GM23248 (cell line): ENCODE measurements at places on chromosomes 5 and 9. TPM values are rescaled to one million over a fixed set of nuclear protein-coding genes. Genes with fewer than 3 reads are reported as not detected.

DNA sequence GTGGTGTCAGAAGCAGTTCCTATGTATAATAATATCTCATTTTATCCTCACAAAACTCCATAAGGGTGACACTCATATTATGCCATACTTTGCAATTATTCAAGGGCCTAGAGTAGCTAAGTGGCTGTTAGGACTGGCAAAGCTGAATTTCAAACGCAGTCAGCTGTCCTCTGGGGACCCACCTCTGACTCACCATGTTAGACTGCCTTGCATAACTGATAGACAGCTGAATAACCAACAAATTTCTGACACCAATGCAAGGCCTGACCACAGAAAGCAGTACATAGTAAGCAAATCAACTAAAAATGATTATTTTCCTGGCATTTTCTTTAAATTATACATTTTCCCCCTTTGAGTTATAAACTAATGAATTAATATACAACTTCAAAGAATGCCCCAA is 251.6 kb upstream of the PTGER4 start:
- peak; percentile 69 for DNase-seq

- peak; percentile 69 for DNase-seq
Observed at GRCh38 chr9:14768405-14769229, 46.1 kb upstream of the CER1 start.

Gene UGT3A1
- not detected in 2 replicates for polyA plus RNA-seq

GRCh38 chr9:99274495-99274894 is 52.4 kb downstream of the SEC61B start:
- no peak for DNase-seq

GRCh38 chr5:11449217-11449616 is 455.0 kb downstream of the CTNND2 start:
- no peak for DNase-seq

- no peak for DNase-seq
Observed at GRCh38 chr5:157116483-157116954, 7.7 kb upstream of the HAVCR2 start.

DNA sequence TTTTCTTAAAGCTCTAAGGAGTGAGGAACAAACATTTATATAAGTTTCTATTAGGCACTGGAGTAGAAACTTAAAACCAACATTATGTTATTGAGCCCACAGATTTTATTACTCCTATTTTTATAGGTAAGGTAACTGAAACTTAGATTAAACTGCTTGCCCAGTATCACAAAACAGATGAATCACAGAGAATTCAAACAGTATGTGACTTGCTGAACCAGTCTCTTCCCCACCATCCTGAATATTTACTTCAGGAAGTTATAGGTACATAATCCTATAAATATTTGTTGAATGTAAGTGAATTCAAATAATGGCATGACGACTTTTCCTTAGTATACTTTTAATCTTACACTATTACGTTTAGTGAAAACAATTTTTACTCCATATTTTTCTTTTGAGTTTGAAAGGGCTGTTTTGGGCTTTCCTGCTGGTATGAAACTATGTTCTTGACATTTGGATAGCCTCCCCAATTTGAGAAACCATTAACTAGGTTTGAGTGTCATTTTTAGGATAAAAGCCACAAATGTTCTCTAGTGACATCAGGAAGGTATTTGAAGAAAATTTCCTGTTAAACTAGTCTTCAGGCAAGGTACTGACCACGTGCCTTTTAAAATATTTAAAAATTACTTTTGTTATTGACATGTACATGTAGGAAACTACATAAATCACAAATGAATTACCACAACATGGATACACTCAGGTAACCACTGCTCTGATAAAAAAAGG is 39.3 kb downstream of the PRRC1 start:
- DNase-seq: no peak

GRCh38 chr5:23318166-23318565 is 189.2 kb upstream of the PRDM9 start:
- no peak for DNase-seq

Gene SMIM27
- polyA plus RNA-seq: 40.1 and 41.4 TPM in 2 replicates

Gene FBLL1
- 0.16 TPM in 1 of 2 replicates, not detected in the other for polyA plus RNA-seq

Gene WASHC1
- polyA plus RNA-seq: 7.7 and 9.0 TPM in 2 replicates

Gene PTGR1
- 91.9 and 99.5 TPM in 2 replicates for polyA plus RNA-seq

GRCh38 chr9:73824671-73825070 is 672.5 kb upstream of the RORB start:
- DNase-seq: no peak

- DNase-seq: no peak
Observed at GRCh38 chr5:67092535-67092934, 104.1 kb downstream of the CD180 start.

Gene ARL14EPL
- not detected in 2 replicates for polyA plus RNA-seq

DNA sequence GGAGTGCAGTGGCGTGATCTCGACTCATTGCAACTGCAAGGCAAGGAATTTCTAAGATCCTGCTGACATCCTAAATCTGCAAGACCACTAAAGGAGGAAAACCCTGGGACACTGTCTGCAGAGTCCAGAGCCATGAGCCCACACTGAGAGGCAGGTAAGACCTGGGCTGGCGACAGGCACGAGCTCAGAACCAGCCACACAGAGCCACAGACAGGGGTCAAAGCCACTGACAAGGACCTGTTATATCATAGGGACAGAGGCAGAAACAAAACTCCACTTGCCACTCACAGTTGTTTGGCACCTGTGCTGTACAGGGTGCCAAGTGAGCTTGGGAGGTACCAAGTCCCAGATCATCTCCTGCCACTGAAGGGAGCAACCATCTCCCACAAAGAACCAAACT is 34.2 kb downstream of the IPPK start:
- DNase-seq: no peak

- peak; percentile 19 for DNase-seq
Observed at GRCh38 chr5:146890731-146891440, 12.3 kb upstream of the PPP2R2B start.

Gene FBN2
- polyA plus RNA-seq: 15.2 and 15.7 TPM in 2 replicates

GRCh38 chr5:79699763-79700400 is 10.2 kb downstream of the CMYA5 start:
- DNase-seq: no peak

- no peak for DNase-seq
Observed at GRCh38 chr9:38060681-38061080, 8.3 kb downstream of the SHB start.

Gene NUTM2F
- polyA plus RNA-seq: not detected in 2 replicates

GRCh38 chr5:86664173-86664572 is 46.4 kb downstream of the COX7C start:
- DNase-seq: no peak

DNA sequence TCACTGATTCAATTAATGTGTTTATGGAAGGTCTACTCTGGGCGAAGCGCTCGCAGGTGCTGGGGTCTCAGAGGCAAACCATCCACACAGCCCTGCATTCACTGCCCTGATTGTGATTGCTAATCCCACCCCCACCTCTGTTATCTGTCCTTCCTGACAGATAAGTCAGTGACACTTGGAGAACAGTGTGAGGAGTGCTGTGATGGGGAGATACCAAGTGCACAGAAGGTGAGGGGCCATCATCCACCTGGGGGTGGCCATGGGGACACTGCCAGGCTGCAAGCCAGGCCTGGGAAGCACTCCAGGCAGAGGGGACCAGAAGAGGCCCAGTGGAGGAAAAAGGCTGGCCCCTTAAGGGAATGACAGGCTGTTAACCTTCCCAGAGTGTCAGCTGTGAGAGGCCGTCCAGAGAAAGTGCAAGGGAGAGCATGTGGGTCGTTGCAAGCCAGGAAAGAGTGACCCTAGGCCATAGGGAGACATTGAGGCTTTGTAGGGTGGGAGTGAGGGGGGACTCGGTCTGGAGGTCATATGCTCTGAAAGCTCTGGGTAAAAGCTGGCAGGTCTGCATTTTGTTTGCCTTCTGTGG is 18.0 kb downstream of the IL9 start:
- DNase-seq: no peak

DNA sequence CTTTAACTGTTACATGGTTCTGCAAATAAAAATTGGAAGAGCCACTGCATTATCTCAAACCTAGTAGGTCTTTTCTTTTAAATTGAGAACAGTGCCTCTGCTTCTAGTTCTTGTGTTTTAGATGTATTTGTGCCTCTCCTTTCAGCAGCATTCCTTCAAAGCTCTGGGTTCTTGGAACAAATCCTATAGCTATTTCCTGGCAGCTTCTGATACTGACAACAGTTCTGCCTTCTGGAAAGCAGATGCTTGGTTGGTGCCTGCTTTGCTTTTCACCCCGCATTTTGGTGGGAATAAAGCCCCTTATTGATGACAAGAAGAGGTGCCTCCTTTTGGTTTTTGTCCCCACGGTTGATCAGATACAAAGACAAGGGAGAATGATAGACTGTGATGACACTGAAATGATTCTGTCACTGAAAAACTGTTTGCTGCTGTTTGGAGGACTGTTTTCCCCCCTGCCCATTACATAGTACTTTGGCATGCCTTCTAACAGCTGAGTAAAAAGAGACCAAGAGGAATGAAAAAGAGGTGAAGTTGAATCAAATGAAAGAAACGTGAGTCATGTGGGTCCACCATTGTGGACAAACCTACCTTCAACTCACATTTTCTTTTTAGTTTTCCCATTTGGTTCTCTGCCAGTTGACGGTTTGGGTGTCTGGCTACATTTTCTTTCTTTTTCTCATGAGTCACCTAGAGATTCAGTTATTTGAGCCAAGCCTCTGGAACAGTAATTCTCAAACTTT is 5.6 kb downstream of the PTCD2 start:
- peak; percentile 84 for DNase-seq

Gene TMC1
- 0.32 and 0.45 TPM in 2 replicates for polyA plus RNA-seq

Gene DNAI1
- not detected in 2 replicates for polyA plus RNA-seq

- no peak for DNase-seq
Observed at GRCh38 chr5:81909677-81910076, 62.1 kb upstream of the ATG10 start.

DNA sequence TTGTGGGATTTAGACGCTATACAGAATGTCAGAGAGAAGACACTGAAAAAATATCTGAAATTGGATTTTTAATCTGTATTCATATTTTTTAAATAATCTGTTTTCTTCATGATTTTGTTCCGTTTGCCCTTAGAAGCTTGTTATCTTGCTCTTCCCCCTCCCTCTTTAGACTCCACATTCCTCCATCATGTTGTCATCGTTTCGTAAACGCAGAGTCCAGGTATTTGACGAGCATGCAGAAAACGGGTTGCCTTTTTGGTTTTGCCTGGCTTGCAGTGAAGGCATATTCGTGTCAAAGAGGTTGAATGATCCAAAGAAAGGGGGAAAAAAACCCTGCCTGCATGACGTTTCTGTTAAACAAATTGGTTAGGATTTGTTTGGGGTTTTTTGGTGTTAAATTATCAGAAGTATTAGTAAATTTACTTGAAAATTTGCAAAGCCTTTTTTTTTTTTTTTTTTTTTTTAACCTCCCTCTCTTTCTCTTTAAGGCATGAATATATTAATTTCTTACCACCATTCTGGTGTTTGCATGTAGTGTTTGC is 2.9 kb downstream of the SPTAN1 start:
- peak; percentile 71 for DNase-seq

DNA sequence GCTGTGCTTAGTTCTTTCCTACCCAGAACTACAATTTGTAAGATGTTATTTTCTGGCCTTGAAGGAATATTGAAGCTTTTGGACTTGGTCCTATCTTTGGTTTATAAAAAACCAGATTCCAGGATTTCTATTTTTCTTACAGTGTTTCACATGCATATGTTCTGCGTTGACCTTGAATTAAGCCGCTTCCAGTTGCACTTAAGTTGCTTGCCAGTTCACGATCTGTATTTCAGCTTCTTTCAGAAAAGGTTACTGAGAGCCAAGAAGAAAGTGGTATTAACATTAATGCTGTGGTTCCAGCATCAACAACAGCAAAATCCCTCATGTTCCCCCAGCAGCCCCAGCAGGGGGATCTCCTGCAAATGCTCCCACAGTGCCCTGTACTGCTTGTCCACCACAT is 156.4 kb upstream of the ADAMTS16 start:
- no peak for DNase-seq

DNA sequence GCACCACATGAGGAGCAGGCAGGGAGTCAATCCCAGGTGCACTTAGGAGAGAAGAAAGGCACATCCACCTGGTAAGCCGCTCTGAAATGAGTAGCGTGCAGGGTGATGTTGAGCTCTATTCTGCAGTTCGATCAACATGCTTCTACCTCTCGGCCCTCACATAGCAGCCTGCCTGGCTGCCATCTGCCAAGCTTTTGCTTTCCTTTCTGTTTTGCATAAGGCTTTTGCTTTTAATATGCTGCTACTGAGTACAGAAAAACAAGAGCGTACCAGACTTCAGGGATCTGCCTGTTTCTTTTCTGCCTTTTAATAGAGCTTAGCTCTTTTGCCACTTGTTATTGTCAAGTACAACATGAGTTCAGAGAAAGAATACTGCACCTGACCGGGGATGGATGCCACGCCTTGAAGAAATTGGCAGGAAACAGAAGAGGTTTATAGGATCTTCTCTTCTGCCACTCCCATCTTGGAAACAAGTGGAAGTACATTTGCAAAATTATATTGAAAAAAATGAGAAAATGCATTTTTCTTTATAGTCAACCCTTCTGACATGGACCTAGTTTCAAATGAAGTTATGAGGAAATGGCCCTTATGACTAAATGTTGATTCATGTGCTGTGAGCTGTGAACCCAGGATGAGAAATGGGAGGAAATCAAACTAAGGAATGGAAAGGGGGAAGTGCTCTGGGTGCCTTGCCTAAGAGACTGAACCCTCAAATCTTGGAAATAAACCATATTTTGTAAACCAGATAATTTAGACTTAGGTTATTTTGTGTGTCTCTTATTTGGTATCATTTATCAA is 4.0 kb upstream of the FCHO2 start:
- DNase-seq: peak; percentile 87

DNA sequence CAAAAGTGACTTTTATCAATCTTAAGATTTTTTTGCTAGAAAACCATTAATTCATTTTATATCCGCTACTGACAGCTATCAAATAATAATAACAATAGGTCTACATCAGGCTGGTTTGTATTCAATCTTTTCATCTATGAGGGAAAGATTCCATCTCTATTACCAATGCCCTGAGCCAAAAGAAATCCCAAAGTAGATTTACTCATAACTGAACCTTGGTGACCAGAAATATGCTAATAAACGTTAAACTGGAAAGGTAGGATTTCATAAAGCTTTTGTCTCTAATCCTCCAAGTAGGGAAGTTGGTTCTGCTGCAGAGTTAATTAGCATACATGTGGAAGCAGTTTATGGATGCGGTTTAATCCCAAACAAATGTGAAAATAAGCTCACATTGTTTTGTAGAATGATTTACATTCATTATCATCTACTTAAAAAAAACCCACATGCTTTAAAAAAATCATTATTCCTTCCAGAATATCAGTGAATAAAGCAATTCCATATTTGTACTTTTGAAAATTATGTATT is 715.5 kb downstream of the CETN3 start:
- no peak for DNase-seq
